ENCODE measurements at places on chromosomes 16 and 17.

DNA sequence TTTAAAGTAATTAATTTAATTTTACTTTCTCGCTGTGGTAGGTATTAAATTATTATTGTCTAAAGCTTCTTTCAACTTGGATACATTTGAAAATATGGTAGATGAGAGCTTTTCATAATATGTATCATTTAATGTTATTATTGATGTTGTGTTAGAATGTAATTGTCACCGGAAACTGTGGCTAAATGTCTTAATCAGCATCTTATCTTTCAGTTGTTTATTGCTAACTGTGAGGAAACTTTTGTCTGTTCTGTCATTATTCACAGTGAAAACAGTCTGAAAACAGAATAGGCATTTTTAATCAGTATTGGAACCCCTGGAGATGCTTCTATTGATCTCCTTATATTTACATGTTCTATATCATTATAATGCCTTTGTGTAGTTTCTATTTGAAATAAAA, 120.7 kb downstream of the STXBP4 start:
- no peak for DNase-seq

DNA sequence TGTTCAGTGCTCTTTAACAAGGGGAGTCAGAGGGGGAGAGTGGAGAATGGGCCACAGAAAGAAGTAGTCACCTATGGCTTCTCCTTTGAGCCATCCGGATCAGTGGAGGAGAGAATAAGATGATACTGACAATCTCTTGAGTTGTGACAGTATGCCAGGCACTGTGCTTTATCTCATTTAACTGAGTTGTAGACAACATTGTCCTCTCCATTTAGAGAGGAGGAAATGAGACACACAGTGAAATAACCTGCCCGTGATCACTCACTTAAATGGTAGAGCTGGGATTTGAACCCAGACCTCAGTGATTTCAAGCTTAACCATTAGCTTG, 17.8 kb upstream of the EEF2K start:
- DNase-seq, result no peak

GRCh38 chr17:73740370-73740769, 96.1 kb upstream of the SDK2 start:
- DNase-seq, result no peak

DNA sequence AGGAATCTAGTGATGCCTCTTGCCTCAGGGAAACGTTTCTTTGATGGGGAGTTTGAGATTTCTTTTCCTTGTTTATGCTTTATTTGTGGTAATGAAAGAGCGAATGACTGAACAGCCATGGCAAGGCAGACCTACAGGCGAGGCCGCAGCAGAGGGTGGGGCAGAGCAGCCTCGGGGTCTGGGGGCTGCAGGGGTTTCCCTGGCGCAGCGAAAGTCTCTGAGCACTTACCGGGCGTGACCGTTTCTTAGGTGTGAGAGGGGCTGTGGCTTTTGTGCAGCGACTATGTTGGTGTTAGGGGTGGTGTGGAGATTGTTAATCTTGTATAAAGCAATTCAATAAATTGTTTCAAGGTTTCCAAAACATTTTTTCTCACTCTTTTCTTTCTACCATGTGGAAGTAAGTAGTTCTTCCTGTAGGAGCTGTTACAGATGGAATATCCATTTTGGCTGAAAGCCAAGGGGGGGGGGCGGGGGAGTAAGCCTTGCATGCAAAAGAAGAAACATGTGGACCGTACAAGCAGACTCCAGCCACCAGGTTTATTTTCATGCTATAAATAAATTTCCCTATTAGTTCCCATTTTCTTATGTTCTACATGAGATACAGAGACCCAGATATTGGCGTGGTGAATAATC, 34.8 kb downstream of the UBN1 start:
- DNase-seq, result no peak

DNA sequence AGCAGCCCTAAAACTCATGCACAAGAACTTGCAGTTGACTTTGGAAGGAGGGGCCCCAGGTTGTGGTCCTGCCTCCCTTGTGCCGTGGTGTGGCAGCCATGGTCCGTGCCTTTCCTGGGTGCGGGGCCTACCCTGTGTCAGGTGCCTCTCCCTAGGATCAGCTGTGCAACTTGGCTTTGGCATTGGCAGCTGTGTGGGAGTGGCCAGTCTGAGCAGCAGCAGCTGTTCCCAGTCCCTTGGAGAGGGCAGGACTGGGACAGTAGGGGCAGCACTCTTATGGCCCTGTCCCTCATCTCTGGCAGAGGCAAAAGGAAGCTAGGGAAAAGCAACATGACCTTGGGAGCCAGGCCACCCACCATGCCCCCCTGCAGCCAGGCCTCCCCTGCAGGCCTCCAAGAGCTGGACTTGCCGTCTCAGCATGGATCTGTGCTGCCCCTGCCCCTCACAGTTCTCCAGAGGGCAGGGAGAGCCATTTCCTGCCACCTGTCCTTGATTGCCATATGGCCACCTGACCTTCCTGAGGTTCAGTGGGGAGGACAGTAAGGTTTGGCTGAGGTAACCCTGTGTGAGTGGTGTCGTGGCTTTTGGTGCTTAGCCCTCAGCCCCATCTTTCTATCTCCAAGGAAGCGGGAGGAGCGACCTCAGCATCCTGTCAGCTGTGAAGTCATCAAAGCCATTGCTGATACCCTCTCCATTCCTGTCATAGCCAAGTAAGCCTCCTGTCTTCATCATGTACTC, 15.5 kb upstream of the NFATC3 start:
- peak; percentile 26 for DNase-seq

GRCh38 chr17:49640556-49640955, 37.3 kb downstream of the SPOP start:
- no peak for DNase-seq

- DNase-seq, result peak; percentile 18
Observed at GRCh38 chr17:74744714-74745547, 3.5 kb upstream of the NHERF1 start.

GRCh38 chr16:14109782-14110727, 38.9 kb downstream of the MRTFB start:
- DNase-seq, result no peak

DNA sequence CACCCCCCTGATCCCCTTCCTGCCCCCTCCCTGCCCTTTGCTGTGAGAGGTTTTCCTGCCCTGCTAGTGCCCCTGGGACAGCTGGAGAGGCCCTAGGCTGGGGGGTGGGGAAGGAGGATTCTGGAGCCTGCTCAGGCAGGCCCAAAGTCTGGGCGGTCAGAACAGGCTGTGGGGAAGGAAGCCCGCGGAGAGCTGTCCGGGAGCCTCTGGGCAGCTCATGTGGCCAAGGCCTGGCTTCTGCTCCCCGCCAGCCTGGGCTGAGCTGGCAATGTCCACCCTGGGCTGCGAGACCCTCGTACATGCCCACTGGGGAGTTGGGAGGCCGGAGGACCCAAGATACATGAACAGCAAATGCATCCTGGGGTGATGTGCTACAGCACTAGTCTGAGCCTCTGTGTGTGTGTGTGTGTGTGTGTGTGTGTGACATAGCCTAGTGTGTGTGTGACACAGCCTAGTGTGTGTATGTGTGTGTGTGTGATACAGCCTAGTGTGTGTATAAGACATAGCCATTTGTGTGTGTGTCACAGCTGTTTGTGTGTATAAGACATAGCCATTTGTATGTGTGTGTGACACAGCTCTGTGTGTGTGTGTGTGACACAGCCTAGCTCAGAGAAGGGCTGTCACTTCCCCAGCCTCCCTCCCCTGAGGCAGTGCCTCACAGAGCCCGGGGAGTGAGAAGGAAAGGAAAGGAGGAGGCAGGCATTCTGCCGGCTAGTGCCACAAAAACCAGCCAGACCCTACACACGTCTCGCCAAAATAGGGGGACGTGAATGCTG, 201.4 kb upstream of the CIBAR2 start:
- DNase-seq, result no peak

DNA sequence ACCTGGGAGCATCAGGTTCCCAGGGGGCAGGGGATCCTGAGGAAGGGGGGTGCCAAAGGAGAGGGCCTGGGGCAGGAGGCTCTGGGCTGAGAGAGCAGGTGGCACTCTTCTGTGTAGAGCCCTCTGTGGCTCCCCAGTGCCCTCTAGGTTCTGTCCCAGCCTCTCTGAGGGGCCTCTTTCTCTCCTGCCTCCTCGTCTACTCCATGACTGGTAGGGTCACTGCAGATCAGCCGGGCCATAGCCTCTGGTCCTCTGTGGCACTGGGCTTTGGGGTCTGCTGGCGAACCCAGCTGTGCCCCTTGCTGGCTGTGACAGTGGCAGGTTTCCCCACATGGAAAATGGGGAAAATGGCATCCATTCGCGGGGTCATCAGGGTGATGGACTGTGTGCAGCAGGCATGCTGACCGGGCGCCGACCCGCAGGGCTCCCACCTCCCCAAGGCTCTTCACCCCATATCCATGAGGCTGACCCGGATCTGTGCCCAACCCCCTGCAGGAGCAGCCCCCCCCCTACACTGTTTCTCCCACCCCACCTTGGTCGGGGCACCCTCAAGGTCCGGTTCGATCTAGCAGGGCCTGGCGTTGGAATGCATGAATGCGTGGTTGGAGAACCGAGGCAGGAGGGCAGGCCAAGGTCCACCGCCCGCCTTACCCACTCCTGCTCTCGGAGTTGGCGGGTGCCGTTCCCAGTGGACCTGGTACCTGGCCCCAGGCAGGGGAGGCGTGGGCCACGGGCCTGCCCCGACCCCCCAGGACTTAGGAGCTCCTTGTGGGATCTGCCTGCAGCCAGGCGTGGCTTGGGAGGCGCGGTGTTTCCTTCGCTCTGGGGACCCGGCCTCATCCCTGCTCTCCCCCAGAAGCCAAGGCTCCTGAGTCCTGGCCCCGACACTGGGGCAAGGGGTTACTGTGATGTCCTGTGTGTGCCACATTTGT, 6.5 kb downstream of the GLIS2 start:
- DNase-seq, result no peak

DNA sequence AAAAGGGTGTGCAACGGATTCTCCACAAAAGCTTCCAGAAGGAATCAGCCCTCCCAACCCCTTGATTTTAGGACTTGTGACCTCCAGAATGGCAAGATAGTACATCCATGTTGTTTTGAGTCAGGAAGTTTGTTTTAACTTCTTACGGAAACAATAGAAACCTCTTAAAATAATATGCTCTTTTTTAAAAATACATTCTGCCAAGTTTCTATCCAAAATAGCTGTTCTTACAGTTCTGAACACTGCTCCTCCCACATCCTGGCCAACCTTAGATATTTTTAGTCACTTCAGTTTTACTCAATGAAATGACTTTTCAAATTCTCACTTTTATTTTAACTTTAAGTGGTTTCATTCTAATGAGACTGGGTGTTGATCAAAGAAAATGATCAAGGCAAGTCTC, 156.4 kb downstream of the ZNF18 start:
- DNase-seq, result no peak

GRCh38 chr17:39800540-39800939, 62.8 kb downstream of the GRB7 start:
- no peak for DNase-seq

DNA sequence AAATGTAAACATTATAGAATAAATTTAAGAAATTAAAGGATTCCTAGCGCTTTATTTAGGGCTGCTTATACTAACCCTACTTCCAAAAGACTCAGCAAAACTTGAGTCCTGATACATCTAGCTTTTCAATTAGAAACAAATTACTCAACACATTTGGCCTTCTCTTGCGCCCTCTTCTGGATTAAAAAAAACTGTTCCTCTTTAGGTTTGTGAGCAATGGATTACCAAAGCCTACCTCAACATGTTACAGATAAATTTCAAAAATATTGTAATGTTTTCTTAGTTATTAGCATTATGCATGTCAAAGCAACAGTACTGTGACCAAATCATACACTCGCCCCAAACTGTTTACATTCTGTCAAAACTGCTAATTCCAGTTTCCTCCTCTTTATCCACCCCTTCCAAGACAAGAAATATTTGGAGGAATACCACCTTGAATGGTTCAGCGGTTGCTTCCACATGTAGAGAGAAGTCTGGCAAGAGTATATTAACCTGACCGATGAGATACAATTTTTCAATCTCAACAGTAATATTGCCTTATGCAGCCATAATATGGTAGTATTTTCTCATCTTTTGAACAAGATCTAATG, 2.7 kb downstream of the NUFIP2 start:
- DNase-seq, result peak; percentile 51

GRCh38 chr16:25184771-25185170, 32.0 kb upstream of the AQP8 start:
- no peak for DNase-seq

- DNase-seq, result peak; percentile 52
Observed at GRCh38 chr16:19886073-19886941, 1.7 kb upstream of the GPRC5B start.

DNA sequence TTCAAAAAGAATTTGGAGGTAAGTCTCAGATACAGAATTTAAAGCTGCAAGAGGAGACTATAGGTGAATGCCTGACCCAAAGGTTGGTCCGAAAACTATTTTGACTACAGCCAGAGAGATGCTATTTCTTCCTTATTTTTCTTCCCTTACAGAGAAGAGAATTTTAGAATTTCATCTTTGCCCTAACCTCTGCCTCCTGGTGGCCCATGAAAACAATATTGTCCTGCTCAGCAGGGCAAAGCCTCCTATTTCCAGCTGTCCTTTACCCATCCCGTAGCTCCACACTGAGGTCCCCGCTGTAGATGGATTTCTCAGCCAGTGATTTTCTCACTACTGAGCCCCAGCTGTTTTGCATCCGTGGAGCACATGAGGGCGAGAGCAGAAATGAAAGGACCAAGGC, 24.6 kb downstream of the HOXB1 start:
- no peak for DNase-seq

DNA sequence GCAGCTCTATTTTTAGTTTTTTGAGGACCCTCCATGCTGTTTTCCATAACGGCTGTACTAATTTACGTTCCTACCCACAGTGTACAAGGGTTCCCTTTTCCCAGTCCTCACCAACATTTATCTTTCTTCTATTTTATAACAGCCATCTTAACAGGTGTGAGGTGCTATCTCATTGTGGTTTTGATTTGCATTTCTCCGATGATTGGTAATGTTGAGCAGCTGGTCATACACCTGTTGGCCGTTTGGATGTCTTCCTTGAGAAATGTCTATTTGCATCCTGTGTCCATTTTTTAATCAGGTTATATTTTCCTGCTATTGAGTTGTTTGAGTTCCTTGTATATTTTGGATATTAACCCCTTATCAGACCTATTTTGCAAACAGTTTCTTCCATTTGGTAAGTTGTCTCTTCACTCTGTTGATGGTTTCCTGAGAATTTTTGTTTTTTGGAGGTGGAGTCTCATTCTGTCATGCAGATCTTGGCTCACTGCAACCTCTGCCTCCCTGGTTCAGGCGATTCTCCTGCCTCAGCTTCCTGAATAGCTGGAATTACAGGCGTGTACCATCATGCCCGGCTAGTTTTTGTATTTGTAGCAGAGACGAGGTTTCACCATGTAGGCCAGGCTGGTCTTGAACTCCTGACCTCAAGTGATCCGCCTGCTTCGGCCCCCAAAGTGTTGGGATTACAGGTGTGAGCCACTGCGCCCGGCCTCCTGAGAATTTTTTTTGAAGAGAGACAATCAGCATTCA, 279.6 kb downstream of the SNX29 start:
- no peak for DNase-seq

GRCh38 chr17:1573932-1574696, 11.5 kb upstream of the PITPNA start:
- DNase-seq, result peak; percentile 61

GRCh38 chr16:89561142-89561883, 831 bp downstream of the RPL13 start:
- no peak for DNase-seq

DNA sequence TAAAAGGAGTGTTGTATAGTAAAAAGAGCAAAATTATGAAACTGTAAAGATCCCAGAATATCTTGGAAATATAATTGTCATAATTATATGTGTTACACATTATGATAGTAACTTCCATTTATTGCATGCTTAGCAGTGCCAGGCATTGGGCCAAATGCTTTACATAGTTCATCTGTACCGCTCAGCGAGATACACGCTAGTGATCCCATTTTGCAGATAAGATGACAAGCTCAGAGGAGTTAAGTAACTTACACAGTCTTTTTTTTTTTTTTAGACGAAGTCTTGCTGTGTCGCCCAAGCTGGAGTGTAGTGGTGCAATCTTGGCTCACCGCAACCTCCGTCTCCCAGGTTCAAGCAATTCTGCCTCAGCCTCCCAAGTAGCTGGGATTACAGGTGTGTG, 6.8 kb upstream of the EZH1 start:
- DNase-seq, result no peak
